Activated CD8-positive, alpha-beta T cell treated with anti-CD3 and anti-CD28 coated beads, Interleukin-2, amount 10 ng/mL, durations not matched to agents 7 days and 5 days (primary cell): ENCODE measurements at places on chromosomes 7 and 10. TPM values are rescaled to one million over a fixed set of nuclear protein-coding genes. Genes with fewer than 3 reads are reported as not detected.
A peak's percentile ranks its signal among the peaks of the same experiment; 100 is the strongest.

The LIPJ gene
- not detected for total RNA-seq

The TMEM176A gene
- total RNA-seq, result not detected

The ADK gene
- 40.2 TPM for total RNA-seq

The SFRP4 gene
- not detected for total RNA-seq

DNA sequence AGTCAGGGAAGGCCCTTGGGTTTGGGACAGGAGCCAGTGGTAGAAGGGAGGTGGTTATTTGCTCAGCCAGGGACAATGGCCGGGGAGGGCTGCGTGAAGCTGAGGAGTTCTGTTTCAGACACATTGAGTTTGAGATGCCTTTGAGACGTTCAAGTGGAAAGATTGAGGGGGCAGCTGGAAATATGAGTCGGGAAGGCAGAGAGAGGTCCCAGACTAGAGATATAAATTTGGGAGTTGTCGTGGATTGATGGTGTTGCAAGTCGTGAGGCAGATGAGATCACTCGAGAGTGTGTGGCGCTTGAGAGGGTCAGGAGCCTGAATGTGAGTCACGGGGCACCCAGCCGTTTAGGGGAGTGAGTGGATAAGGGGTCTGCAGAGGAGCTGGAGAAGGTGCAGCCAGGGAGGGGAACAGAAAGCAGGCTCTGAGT is 73.3 kb downstream of the ZMIZ1 start:
- H3K27me3 ChIP-seq, result no peaks in the 10 kb centered on the region
- peak overlapping the region; percentile 16 for H3K27ac ChIP-seq
- peaks cover 2% of the 10 kb centered on the region for H3K36me3 ChIP-seq

GRCh38 chr10:107813451-107814162 is 649.1 kb upstream of the SORCS1 start:
- no peaks in the 10 kb centered on the region for H3K27me3 ChIP-seq
- no peak for DNase-seq
- no peak overlapping the region for H3K4me3 ChIP-seq

- no peaks in the 10 kb centered on the region for H3K4me1 ChIP-seq
- peaks cover 2% of the 10 kb centered on the region for H3K27me3 ChIP-seq
- no peak overlapping the region for H3K27ac ChIP-seq
- H3K36me3 ChIP-seq, result no peaks in the 10 kb centered on the region
- DNase-seq, result no peak
These were observed 176.3 kb upstream of the SLC26A5 start for GRCh38 chr7:103622274-103622673.

- no peaks in the 10 kb centered on the region for H3K27me3 ChIP-seq
- H3K4me1 ChIP-seq, result no peaks in the 10 kb centered on the region
- H3K4me3 ChIP-seq, result no peak overlapping the region
- no peak for DNase-seq
These were observed 546.7 kb upstream of the ADARB2 start for GRCh38 chr10:2284071-2284470.

DNA sequence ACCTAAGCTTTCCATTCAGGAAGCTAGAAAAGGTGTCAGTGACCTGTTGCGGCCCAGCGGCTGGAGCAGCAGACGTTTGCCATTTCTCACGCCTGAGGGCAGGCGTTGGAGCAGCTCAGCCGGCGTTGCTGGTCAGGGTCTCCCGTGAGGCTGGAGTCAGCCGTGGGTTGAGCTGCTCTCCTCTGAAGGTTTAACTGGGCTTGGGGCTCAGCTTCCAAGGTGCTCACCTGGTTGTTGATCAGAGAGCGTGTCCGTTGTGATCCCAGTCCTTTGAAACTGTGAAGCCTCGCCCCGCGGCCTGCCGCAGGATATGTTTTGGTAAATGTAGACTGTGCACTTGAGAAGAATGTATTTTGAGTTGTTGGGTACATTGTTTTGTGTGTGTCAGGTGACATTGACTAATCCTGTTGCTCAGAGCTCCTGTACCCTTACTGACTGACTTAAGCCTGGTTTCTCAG is 20.6 kb upstream of the PWWP2B start:
- H3K4me3 ChIP-seq, result no peak overlapping the region
- H3K4me1 ChIP-seq, result peaks cover 7% of the 10 kb centered on the region
- H3K27me3 ChIP-seq, result peaks cover 2% of the 10 kb centered on the region
